ENCODE measurements at places on chromosomes 3 and 15.

DNA sequence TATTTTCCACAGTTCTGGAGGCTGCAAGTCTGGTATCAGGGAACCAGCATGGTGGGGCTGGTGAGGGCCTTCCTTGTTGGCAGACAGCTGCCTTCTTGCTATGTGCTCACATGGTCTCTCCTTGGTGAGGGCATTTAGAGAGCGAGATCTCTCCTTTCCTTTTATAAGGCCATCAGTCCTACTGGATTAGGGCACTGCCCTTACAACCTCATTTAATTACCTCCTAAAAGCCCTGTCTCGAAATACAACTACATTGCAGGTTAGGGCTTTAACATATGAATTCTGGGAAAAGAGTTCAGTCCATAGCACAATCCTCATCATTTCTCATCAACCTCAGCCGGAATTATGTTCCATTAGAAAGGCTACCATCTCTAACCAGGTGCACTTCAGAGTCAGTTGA is 21.9 kb downstream of the ISL2 start:
- no peak for DNase-seq

DNA sequence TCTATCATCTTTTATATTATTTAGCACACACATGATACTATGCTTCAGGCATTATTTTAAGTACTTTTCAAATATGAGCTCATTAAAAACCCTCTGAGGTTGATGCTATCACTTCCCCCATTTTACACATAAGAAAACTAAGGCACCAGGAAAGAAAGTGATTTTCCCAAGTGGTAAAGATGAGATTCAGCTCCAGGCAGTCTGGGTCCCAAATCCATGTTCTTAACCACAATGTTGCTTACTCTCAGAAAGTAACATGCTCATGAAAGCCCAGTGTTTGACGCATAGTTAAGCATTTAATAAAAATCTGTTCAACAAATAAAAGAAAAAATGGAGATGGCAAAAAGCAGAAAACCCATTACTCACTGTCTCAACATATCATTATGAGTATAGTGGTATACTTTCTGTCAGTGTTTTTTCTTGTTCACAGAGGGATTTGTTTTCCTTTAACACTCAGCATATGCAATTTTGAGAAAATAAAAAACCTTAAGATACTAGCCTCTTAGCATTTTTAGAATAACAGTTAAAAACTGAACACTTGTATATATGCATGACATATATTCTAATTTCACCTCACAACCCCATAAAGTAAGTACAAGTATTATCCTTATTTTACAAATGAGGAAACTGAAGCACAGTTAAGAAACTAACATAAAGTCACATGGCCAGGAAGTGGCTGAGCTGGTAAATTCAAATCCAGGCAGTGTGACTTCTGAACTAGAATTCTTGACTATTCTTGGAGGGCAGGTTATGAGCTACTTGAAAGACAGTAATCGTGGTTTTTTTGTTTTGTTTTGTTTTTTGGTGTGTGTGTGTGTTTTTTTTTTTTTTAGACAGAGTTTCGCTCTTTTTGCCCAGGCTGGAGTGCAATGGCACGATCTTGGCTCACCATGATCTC is 10.4 kb downstream of the PEAK1 start:
- DNase-seq = no peak

DNA sequence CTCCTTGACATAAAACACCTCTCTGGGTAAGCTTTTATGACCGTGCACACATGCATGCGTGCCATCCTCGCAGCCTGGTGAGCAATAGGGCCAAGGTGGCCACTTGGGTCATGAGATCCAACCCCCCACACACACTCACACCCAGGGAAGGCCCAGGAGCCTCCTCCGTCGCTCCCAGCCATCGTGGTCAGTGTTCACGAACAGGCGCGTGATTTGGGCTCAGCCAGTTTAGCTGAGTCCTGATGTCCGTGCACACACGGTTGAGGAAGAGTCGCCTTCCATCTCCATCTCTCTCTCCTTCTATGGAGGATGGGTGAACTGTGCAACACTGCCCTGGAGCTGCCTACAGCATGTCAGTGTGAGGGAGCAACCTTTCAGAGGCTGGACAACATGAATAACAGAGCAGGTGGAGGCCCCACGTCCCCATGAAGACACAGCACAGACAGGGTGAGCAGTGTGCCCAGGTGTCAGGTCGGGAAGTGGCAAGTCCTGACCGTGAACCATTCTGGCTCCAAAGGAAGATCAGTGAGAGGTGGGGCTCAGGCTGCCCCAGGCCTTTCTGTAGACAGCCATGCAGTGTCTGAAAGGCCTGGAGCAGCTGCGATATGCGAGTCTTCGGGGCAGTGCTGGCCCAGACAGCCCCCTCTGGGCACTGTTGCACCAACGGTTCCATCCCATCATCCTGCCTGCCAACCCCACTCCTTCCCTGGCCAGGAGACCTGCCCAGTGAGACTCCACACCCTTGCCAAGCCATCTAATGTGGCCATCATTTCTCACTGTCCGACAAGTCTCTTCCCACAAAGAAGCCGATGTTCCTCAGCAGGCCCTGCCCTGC is 253.4 kb downstream of the OCA2 start:
- no peak for DNase-seq

- no peak for DNase-seq
Measured at GRCh38 chr15:68769702-68770101, 51.0 kb downstream of the ANP32A start.

GRCh38 chr3:151113343-151113742 is 27.9 kb downstream of the MED12L start:
- DNase-seq = no peak
